ENCODE measurements at places on chromosomes 11 and 22.

GRCh38 chr11:116432301-116432700, 340.5 kb downstream of the BUD13 start:
- H3K36me3 ChIP-seq: no peaks in the 10 kb centered on the region
- H3K27ac ChIP-seq: no peak overlapping the region
- peaks cover 3% of the 10 kb centered on the region for H3K27me3 ChIP-seq
- H3K4me3 ChIP-seq: no peak overlapping the region

GRCh38 chr11:79437981-79438630, 2.7 kb downstream of the TENM4 start:
- DNase-seq: no peak
- peaks cover 18% of the 10 kb centered on the region for H3K27me3 ChIP-seq
- no peaks in the 10 kb centered on the region for H3K36me3 ChIP-seq
- no peak overlapping the region for H3K27ac ChIP-seq
- H3K4me3 ChIP-seq: no peak overlapping the region
- no peaks in the 10 kb centered on the region for H3K4me1 ChIP-seq

GRCh38 chr22:17063411-17064106, 21.2 kb upstream of the IL17RA start:
- H3K36me3 ChIP-seq: no peaks in the 10 kb centered on the region
- no peak for DNase-seq
- no peaks in the 10 kb centered on the region for H3K4me1 ChIP-seq
- peak overlapping the region; percentile 37 for H3K27ac ChIP-seq

DNA sequence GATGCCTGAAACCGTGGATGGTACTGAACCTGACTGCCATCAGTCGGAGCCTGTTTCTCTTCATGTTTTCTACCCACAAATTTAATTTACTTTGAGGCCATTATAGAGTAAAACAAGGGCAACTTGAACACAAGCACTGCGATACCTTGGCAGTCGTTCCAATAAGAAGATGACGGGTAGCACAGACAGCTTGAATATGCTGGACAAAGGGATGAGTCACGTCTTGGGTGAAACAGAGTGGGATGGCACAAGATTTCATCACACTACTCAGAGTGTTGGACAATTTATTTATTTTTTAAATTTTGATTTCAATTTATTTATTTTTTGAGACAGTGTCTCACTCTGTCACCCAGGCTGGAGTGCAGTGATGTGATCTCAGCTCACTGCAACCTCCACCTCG, 5.7 kb downstream of the DIXDC1 start:
- no peak overlapping the region for H3K4me3 ChIP-seq
- no peaks in the 10 kb centered on the region for H3K36me3 ChIP-seq
- no peak overlapping the region for H3K27ac ChIP-seq
- H3K27me3 ChIP-seq: peaks cover 3% of the 10 kb centered on the region

- H3K27me3 ChIP-seq: peaks cover 9% of the 10 kb centered on the region
- peaks cover 81% of the 10 kb centered on the region for H3K4me1 ChIP-seq
- H3K4me3 ChIP-seq: peak overlapping the region; percentile 25
- H3K36me3 ChIP-seq: peaks cover 11% of the 10 kb centered on the region
- DNase-seq: no peak
Measured at GRCh38 chr11:114157476-114158050, 98.1 kb downstream of the ZBTB16 start.

DNA sequence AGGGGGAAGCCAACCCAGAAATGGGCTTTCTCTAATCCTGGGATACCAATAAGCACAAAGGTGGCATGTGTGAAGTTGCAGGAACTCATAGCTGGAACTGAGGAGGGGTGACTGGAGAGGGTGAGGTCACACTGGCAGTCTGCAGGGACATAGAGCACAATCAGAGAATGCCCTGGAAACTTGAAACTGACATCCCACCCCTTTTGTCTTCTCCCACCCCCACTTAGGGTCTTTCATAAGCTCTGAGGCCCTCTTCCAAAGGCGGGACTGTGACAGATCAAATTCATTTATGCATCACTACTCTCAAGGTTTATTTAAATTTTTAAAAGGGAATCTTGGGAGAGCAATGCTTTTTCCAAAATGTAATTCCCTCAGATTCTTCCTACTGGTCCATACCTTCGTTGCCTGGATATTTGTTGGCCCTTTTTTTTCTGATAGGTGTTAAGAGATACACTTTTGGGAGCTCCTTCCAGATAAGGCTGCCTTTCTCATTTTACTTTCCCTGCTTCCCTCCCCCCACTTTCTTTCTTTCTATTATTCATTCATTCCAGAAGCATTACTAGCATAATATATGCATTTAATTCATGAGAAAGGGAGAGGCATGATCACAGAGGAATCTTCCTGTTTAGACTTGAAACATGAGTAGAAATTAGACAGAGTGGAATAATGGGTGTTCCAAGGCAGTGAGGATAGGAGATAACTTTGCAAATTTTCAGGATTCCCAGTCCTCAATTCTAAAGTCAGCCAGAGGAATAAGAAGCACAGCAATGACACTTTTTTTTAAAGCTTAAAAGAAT, 14.8 kb downstream of the OR51E2 start:
- DNase-seq: no peak
- H3K36me3 ChIP-seq: no peaks in the 10 kb centered on the region
- H3K27me3 ChIP-seq: peaks cover 3% of the 10 kb centered on the region
- no peaks in the 10 kb centered on the region for H3K4me1 ChIP-seq
- no peak overlapping the region for H3K4me3 ChIP-seq

DNA sequence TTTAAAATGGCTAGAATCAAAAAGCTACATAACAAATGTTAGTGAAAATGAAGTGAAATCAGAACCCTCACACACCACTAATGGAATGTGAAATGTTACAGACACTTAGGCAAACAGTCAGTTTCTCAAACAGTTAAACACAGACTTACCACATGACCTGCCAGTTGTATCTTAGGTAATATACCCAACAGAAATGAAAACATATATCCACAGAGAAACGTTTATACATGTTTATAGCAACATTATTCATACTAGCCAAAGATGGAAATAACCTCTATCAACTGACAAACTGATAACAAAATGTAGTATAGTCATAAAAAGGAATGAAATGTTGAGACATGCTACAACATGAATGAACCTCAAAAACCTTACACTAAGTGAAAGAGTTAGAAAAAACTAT, 131.5 kb upstream of the TRPC6 start:
- H3K4me1 ChIP-seq: no peaks in the 10 kb centered on the region
- no peak overlapping the region for H3K4me3 ChIP-seq
- peaks cover 2% of the 10 kb centered on the region for H3K27me3 ChIP-seq
- no peaks in the 10 kb centered on the region for H3K36me3 ChIP-seq
- no peak overlapping the region for H3K27ac ChIP-seq
- DNase-seq: no peak

GRCh38 chr11:128732471-128733277, 38.8 kb downstream of the FLI1 start:
- no peak for DNase-seq
- H3K27ac ChIP-seq: peak overlapping the region; percentile 94
- H3K36me3 ChIP-seq: peaks cover 11% of the 10 kb centered on the region
- H3K4me3 ChIP-seq: peak overlapping the region; percentile 81
- no peaks in the 10 kb centered on the region for H3K27me3 ChIP-seq
- peaks cover 99% of the 10 kb centered on the region for H3K4me1 ChIP-seq

- peak overlapping the region; percentile 77 for H3K27ac ChIP-seq
- peaks cover 75% of the 10 kb centered on the region for H3K27me3 ChIP-seq
- H3K4me3 ChIP-seq: no peak overlapping the region
- peaks cover 45% of the 10 kb centered on the region for H3K4me1 ChIP-seq
- H3K36me3 ChIP-seq: peaks cover 48% of the 10 kb centered on the region
- DNase-seq: no peak
Measured at GRCh38 chr22:38732251-38732815, 23.5 kb downstream of the SUN2 start.

DNA sequence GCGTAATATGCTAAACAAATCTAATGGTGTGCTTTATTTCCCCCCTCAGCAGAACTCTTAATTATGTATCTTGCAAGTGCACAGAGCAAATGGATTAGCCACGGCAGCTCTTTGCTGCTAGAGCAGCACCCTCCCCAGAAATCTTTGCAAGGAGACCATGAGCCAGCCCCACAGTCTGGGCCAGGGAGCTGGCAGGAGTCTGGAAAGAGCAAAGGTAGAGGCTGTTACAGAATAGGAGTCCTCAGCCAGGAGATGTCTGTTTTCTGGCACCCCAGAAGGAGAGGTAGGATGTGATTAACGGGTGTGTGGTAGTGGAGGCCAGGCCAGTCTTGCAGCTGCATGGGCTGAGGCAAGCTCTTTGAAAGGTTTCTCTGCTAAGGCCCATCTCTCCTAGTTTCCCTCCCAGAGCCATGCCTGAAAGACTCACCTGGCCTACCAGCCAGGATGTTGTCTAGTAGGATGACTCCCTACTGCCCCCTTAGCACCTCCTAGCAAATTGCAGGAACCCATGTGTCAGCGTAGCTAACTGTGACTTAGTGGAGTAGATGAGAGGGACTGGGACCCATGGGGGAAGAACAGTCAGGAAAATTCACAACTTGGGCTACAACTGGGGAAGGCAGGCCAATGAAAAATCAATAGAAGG, 557.2 kb downstream of the BUD13 start:
- no peaks in the 10 kb centered on the region for H3K36me3 ChIP-seq
- no peak overlapping the region for H3K4me3 ChIP-seq
- H3K27me3 ChIP-seq: no peaks in the 10 kb centered on the region
- no peak for DNase-seq
- H3K27ac ChIP-seq: no peak overlapping the region

- no peaks in the 10 kb centered on the region for H3K27me3 ChIP-seq
- no peaks in the 10 kb centered on the region for H3K36me3 ChIP-seq
- DNase-seq: no peak
- H3K27ac ChIP-seq: no peak overlapping the region
- H3K4me1 ChIP-seq: no peaks in the 10 kb centered on the region
- H3K4me3 ChIP-seq: no peak overlapping the region
Measured at GRCh38 chr11:128146926-128147605, 440.3 kb downstream of the ETS1 start.

GRCh38 chr11:71999362-71999761, 653 bp downstream of the IL18BP start:
- H3K4me1 ChIP-seq: peaks cover 34% of the 10 kb centered on the region
- peak overlapping the region; percentile 93 for H3K27ac ChIP-seq
- H3K4me3 ChIP-seq: peak overlapping the region; percentile 88
- H3K36me3 ChIP-seq: peaks cover 25% of the 10 kb centered on the region
- no peak for DNase-seq

- H3K36me3 ChIP-seq: peaks cover 3% of the 10 kb centered on the region
- peaks cover 8% of the 10 kb centered on the region for H3K27me3 ChIP-seq
Measured at GRCh38 chr11:1755692-1756561, 5.5 kb upstream of the IFITM10 start.

DNA sequence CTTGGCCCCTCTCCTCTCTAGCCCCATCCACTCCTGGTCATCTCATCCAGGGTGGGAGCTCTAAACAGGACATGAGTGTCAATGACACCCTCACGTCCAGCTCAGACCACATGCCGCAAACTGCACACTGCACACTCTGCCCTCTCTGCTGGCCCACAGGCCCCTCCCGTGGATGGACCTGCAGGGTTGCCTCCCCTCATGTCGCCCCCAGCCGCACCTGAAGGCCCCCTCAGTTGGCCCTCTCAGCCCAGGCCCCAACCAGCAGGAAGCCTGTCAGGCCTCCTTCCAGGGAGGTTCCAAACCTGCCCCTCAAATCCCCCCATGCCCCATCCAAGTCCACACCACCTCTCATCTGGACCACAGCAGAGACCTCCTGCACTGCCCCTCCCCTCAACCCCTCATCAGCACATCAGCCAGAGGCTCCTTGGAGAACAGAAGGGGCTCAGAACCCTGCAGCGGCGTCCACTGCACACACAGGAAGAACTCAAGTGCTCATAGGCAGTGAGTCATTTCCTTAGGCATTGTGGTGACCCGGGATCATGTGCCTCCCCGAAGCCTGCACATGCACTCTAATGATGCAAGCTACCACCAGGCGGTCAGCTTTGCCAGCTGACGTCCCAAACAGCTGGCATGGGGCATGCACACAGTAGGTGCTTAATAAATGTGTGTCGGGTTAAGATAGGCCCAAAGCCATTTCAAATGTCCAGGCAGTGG, 12.9 kb upstream of the CDKN1C start:
- peaks cover 46% of the 10 kb centered on the region for H3K4me1 ChIP-seq
- peaks cover 6% of the 10 kb centered on the region for H3K27me3 ChIP-seq
- H3K27ac ChIP-seq: peak overlapping the region; percentile 95

DNA sequence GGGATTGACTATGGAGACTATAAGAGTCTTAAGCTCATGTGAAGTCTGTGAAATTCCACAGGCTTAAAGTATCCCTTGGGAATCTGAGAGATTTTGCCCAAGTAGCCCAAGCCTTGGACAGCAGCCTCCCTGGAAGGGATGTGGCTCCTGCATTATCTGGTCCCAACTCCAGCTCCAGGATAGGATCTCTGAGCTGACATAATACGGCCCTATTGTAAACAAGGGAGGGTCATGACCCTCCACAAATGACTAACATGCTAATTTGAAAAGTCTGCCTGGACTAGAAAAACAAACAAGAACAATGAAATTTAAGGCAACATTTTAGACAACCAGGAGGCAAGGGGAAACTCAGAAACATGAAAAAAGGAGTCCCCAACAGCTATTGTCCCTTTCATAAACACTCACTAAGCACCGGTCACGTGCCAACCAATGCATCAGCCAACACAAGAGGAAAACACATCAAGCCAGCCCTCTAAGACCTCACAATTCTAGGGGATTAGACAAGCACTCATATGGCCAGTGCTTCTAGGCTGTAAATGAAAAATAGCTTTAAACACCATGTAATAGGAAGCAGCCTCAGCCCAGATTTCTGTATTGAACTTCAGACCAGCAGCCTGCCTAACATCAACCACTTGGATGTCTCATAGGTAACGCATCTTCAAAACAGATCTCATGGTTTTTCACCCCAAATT, 101.2 kb upstream of the TIMP3 start:
- peaks cover 3% of the 10 kb centered on the region for H3K27me3 ChIP-seq
- no peak overlapping the region for H3K4me3 ChIP-seq
- H3K36me3 ChIP-seq: no peaks in the 10 kb centered on the region
- H3K27ac ChIP-seq: no peak overlapping the region
- no peaks in the 10 kb centered on the region for H3K4me1 ChIP-seq
- DNase-seq: no peak

DNA sequence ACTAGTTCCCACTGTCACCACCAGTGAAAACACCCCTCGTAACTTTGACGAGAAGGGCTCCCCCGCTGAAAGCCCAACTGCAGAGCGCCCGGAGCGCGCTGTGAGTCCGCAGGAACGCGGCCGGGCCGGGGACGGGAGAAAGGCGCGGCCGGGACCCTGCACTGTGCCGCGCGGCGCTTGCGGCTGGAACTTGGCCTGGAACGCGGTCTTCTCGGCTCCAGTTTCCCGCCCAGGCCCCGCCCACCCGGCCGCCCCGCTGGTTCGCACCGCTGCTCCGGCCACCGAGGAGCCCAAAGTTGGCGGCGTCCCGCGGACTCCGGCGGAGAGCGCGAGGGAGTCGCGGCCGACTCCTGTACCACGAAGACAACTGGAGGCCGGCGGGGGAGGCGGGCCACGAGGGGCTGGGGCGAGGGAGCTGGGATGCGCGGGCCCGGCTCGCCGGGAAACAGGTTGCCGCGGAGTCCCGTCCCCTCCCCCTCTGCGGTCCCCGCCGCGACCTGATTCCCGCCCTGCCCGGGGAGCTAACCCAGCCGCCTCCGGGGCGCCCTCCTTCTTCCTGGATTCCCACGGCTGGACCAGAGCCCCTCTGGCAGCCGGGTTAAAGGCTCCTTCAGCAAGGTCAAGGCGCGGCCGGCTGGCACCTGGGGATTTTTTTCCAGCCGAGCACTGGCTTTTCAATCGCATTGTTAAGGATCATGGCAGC, 3.4 kb downstream of the TENM4 start:
- H3K36me3 ChIP-seq: peaks cover 8% of the 10 kb centered on the region
- H3K27me3 ChIP-seq: peaks cover 29% of the 10 kb centered on the region
- DNase-seq: no peak

GRCh38 chr22:45627489-45628233, 44.0 kb upstream of the ATXN10 start:
- no peaks in the 10 kb centered on the region for H3K4me1 ChIP-seq
- no peak overlapping the region for H3K27ac ChIP-seq
- H3K27me3 ChIP-seq: peaks cover 10% of the 10 kb centered on the region
- no peaks in the 10 kb centered on the region for H3K36me3 ChIP-seq
- no peak for DNase-seq
- H3K4me3 ChIP-seq: no peak overlapping the region
